ENCODE measurements at places on chromosomes 2 and 18.

DNA sequence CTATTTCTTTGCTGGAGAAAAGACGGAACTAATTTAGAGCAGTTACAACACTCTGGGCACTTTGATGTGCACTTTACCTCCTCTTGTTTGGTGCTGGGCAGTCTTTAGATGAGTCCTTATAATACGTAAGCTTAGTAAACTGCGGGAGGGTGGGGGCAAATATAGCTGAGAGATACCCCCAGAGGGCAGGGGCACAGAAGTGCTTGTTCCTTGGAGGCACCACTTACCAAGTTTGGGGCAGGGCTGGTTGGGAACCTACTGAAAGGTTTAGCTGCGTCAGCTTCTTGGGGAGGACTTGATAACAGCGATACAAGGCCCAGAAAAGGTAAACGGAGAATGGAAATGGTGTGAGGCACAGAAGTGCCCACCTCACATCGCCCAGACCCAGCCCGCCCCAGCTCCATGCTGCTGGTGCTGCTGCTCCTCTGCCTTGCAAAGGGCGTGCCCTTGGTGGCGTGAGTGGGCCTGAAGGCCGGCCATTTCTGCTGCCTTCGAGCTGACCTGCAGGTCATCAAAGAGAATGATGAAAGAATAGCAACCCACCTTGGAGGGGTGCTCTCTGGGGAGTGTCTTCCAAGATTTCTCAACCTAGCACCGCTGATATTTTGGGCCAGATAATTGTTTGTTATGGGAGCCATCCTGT lies 128.2 kb upstream of the EML6 start:
- DNase-seq, result no peak

- DNase-seq, result no peak
Measured at GRCh38 chr2:173239644-173240043, 115.0 kb upstream of the CDCA7 start.

DNA sequence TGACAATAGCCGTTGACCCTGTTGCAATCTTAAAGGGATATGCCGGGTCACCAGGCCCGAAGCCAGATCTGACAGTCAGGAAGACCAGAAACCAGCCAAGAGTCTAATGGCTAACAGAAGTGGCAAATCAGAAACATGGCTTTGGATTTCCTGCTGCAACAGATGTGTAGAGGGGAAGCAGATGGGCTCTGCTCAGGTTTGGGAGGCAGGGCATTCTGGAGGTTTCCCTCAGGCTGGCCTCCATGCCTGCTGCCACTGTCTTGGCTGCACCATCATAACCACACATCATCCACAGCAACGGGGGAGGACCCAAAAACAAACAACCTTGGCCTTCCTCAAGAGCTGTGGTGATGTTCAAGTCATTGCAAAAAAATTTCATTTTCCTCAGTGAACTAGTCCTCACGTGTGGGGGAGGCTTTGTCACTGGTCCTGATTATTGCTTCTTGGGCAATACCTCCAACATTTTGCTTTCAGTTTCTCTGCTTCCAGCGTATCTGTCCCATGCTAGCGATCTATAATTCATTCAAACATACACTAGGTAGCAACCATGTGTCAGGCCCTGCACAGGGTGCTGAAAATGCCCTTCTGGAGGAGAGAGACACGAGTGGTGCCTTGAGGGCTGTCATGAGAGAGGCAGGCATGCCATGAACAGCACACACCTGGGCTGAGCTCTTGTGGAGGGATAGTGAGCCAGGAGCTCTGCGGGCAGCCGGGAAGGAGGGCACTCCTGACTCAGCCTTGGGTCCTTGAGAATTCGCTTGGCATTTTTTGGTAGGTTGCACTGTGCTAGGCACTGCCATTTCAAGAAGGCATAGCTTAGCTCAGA lies 48.2 kb upstream of the LGALSL start:
- no peak for DNase-seq

DNA sequence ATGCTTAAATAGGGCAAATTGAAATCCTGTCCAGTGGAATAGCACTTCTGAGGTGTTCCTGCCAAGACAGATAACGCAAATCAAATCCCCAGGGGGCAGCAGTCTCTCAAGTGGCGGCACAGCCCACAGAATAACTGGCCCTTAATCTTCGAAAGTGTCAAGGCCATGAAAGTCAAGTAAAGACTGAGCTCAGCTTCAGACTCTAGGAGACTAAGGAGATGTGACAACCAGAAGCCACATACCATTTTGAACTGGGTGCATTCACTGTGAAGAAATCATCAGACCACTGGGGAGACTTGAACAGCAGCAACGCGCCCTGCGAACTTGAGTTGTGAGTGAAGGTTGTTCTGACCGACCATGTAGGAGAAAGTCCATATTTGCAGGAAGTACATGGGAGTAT lies 66.0 kb upstream of the ASAP2 start:
- no peak for DNase-seq

- DNase-seq, result no peak
Measured at GRCh38 chr2:199057936-199058335, 399.8 kb downstream of the SATB2 start.

DNA sequence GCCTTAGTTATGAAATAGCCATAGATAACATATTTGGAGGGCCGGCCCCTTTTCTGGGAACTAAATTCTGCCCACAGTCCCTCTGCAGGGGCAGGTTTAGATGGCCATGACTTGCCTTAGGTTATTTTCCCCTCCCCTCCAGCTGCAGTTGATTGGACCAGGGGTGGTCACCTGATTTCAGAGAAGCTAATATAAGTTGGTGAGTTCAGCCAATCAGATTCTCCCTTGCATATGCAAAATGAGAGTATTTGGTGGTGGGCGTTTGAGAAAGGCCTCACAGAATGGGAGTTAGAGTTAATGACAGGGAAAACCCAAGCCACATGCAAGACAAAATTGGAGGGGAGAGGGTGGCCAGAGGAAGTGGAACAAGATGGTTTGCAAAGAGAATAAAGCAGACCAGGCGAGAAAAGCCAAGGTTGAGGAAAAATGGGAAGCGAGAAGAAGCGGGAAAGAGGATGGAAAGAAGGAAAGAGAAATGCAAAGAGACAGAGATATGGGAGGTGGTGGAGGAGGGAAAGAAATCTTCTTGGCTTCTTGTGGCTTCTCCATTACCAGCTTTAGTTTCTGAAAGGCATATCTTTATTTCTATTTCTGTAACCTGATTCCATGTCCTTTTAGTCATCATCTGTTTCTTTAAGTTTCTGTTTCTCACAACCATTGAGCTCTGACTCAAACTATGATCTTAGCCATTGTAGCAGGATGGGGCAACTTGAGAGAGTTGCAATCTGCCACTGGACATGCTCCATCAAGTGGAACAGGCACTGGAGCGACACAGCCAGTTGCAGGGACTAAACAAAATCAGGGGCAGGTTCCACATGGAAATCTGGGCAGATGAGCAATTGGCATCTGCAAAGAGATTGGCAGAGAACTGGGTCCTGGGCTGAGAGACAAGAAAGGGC lies 108.1 kb upstream of the SIX3 start:
- no peak for DNase-seq

GRCh38 chr2:2050446-2050845 lies 280.6 kb downstream of the MYT1L start:
- DNase-seq, result no peak

- no peak for DNase-seq
Measured at GRCh38 chr2:225064928-225065327, 22.7 kb upstream of the DOCK10 start.

DNA sequence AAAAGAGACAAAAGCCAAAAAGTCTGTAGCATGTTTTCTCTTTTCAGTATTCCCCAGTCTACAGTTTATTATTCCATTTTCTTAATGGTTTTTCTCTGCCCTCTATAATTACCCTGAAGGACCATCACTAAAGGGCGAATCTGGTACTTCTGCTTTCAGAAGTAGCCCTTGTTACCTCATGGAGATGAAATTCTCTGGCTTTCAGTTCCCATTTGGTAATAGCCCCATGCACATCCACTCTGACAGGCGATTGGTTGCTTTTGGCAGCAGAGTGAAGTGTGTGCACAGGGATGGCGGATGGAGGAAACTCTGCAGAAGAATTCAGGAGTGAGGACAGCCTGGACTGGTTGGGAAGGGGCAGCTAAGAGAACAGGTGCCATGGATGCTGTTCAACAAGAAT lies 66.3 kb upstream of the NABP1 start:
- DNase-seq, result no peak

GRCh38 chr2:170770008-170770605 lies at the start of gene ERICH2:
TSS of gene ERICH2 (plus strand) at chr2:170770378. CDS start at chr2:170770682, 304 bp downstream.
- DNase-seq, result peak; percentile 45

- DNase-seq, result no peak
Measured at GRCh38 chr18:59501920-59502273, 142.8 kb upstream of the LMAN1 start.

DNA sequence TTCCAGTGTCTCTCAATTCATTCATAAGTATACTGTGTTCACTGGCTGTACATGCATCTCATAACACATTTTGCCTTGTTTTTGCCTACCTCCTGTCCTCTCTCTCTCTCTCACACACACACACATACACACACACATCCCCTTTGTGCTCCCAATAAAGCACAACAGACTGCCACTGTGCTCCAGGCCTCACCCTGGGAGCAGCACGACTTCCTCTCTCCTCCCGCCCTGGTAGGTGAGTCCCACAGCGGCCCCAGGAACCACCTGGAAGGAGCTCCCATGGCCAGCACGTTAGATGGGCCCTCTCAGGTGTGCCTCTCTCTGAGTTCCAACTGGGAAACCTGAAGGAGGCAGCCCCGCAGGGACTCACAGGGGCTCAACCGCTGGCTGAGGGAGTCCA lies 65.4 kb downstream of the MARCHF4 start:
- DNase-seq, result no peak

DNA sequence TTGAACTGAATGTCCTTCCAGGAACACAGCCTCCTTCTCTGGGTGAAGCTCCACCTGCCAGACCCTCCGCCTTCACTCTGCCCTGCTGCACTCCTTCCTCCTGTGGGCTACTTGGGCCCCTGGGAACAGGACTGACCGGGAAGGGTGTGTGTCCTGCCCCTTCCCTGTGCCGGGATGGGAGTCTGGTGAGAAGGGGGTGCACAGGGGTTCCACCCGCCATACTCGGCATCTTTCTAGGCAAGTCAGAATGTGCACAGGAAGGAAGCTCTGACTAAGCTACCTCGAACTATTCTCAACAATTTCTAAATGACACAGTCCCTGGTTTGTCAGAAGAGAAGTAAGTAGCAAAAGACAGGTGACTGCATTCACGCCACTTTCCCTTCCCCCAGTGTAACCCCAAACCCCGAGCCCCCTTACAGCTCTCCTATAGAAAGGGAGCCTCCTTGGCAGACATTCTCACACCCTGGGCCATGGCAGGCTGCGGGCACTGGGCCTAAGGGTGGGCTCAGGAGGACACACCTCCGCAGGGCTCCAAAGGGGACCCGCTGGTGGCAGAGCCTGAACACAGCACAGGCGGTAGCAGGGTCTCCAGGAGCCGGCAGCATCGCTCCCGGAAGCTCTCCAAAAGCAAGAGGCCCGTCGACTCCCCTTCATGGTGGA lies 184.1 kb downstream of the HDAC4 start:
- no peak for DNase-seq

DNA sequence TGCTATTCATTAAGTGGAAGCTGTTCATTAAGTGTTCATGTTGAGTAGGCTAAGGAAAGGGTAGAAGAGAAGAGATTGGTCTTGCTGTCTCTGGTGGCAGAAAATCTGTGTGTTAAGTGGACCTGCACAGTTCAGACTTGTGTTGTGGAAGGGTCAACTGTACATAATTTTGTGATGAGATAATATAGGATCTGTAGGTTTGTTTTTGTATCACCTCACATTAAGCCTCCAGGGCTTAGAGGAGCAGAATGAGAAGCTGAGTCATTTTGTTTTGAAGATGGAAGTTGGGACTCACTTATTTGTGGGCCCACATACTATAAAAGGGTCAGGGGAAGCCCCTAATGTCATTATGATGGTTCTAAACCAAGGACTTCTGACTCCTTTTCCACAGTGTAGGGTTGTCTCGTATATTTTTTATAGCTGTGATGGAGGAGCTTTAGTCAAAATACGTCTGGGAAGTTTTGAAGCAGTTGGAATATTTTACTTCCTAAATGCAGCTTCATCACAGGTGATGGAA lies 18.2 kb downstream of the PMS1 start:
- DNase-seq, result no peak

GRCh38 chr2:102895376-102895775 lies 133.5 kb downstream of the TMEM182 start:
- DNase-seq, result no peak

DNA sequence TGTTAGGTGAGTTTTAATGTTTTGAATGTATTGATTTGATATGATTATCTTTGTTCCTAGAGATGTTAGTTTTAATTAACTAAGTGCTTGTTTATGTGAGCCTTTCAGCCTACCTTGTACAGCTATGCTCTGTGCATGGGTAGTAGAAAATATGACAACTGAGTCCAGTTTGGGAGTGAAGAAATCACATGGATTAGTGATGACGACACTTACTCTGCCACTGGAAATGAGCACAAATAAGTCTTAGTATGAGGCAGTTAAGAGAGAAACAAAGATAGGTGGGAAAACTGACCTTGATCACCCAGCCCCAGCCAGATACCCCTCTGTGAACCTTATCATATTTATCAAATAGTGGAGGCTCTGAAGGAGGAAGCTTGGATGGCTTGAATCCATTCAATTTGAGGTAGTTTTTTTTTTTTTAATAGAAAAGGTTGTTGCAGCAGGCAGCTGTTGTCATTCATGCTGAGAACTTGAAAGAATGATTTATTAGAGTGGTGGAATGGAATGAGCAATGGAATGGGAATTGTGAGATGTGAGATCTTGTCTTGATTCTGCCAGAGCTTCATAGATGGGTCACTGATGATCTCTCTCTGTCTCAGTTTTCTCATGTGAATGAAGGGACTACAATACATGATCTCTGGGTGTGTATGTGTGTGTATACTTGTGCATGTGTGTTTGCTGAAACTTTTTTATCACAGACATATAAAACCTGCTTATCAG lies 96.4 kb downstream of the MAP3K20 start:
- no peak for DNase-seq

DNA sequence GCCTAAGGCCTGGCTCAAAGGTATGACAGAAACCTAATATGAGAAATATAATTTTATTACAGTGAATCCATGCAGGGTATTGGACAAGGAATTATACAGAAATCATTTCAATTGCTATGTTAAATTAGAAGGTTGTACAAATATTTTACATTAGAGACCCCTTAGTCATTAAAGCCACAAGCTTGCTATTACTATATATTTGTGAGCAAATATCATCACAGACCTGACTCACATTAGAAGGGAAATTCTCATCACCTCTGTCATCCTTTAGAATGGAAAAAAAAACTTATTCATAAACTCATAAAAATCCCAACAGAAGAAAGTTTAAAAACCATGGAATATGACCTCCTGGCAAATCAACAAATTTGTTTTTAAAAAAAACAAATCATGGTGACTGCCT lies 277.9 kb downstream of the DCC start:
- no peak for DNase-seq

GRCh38 chr2:184734338-184734737 lies 136.0 kb downstream of the ZNF804A start:
- DNase-seq, result no peak

- DNase-seq, result peak; percentile 8
Measured at GRCh38 chr2:46299365-46300263, 2.4 kb downstream of the EPAS1 start.
